SJSA1 (cell line): ENCODE measurements at places on chromosomes 5 and 9. TPM values are rescaled to one million over a fixed set of nuclear protein-coding genes. Genes with fewer than 3 reads are reported as not detected.

GRCh38 chr5:34914671-34915138 is 599 bp downstream of the RAD1 start:
- no peak for DNase-seq

- no peak for DNase-seq
These were observed 9.0 kb downstream of the C9 start for GRCh38 chr5:39355324-39355723.

- peak; percentile 59 for DNase-seq
These were observed 41.4 kb downstream of the BICD2 start for GRCh38 chr9:92723299-92723625.

ASPN gene
- total RNA-seq: not detected in 2 replicates

GRCh38 chr9:99114049-99114440 is 9.1 kb downstream of the TGFBR1 start:
- no peak for DNase-seq

DNA sequence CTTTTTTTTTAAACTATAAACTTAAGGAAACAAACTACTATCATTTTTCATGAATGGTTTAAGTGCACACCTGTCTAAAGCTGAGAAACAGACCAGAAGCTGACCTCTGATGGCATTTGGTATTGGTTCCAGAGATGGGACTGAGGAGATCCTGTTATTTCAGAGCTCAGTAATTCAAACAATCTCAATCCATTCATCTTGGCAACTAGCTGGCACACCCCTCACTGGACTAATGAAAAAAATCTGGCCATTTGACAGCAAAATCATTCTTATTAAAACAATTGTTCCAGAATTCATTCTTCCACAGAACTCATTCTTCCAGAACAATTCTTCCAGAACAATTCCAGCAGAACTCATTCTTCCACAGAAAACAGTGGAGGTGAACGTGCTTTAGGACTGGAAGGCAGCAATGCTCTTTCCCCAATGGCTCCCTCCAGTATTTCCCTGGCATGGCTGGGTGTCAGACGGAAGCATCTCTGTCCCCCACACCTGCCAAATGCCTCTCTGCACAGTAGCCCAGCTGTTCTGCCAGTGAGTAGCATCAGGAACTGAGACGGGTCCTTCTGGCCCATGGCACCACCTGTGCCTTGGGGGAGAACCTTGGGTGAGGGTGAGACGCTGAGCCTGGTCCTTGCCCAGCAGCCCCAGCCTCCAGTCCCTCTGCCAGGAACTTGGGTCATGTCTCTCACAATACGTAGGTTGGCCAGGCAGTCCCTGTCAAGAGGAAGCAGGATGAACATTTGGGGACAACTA is 87.5 kb upstream of the EQTN start:
- DNase-seq: no peak

TRIP13 gene
- total RNA-seq: 108 TPM in 2 replicates

PCDHA1 gene
- not detected in 2 replicates for total RNA-seq

CCDC192 gene
- total RNA-seq: not detected in 2 replicates
